ENCODE measurements at places on chromosomes 7 and 10.
A peak's percentile ranks its signal among the peaks of the same experiment; 100 is the strongest.

- DNase-seq = peak; percentile 58
These were observed at the start of gene PYROXD2 for GRCh38 chr10:98414932-98415730. TSS of gene PYROXD2 (minus strand) at chr10:98415182. CDS start at chr10:98415135, 47 bp downstream.

DNA sequence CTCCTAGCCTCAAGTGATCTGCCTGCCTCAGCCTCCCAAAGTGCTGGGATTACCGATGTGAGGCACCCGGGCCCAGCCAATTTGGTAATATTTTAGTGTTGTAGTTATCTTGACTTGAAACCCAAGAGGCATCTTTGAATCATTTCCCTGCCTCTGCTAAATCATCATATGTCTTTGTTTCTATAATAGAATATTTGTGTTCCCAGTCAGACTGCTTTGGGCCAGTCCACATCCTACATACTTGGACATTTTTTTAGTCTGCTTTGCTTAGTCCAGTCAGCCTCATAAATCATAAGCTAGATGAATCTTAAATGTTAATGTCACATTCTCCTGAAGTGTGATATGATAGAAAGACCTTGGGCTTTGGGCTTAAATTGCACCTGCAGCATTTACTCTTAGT lies 5.9 kb downstream of the STAM start:
- no peak for DNase-seq

DNA sequence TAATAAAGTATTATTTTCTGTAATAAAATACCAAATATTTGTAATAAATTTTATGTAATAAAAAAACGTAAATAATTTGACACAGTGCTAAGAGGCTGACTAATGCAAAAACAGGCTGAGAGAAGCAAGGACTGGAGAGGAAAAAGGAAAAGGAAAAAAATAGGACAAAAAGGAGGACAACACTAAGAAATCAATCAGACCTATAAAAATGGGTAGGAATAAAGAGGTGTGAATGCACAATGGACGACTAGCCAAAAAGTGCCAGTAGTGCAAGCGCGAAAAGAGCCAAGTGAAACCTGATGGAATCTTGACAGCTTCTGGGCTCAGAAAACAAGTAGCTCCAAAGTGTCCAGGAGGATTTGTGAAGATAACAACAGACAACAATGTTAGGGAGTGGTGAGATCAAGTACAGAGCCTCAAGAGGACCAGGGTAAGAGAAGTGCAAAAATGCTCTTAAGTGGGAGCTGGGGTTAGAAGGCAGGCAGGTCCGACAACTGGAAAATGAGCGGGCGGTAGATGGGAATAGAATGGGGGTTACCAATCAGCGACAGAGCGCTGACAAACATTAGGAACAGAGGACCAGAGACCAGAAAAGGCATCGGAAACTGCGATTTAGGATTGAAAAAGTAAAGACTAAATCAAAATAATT lies 1.2 kb downstream of the BRAF start:
- DNase-seq = no peak

DNA sequence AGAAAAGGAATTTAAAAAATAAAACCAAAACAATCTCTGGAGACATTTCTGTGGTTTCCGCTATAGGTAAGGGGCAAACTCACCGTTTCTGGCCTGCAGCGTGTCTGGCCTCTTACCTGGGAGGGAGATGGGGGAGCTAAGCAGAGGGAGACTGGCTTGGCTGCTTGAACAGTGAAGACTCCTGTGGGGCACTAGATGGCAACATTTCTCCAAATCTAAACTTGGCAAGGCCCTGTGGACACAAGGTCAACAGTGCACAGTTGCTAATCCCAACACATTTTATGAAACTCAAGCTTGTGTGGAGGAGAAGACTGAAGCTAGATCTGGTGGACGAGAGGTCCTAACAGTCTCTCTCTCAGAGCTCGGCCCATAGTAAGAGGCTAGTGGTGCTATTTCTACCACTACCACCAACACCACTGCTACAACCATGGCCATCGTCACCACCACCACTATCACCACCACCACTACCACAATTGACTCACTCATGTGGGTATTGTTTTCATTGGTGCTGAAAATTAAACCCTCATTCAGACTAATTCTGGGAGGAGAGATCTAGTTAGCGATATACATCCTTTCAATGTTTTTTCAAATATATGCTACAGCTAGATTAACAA lies 28.4 kb upstream of the CDHR3 start:
- no peak for DNase-seq

- DNase-seq = no peak
These were observed 11.6 kb upstream of the CAMK1D start for GRCh38 chr10:12337453-12338372.

DNA sequence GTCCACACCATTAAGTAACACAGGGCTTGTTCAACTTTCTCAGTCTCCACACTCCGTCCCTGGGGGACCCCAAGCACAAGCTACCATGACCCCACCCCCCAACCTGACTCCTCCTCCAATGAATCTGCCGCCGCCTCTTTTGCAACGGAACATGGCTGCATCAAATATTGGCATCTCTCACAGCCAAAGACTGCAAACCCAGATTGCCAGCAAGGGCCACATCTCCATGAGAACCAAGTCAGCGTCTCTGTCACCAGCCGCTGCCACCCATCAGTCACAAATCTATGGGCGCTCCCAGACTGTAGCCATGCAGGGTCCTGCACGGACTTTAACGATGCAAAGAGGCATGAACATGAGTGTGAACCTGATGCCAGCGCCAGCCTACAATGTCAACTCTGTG lies 81.1 kb upstream of the SAMD8 start:
- DNase-seq = no peak

DNA sequence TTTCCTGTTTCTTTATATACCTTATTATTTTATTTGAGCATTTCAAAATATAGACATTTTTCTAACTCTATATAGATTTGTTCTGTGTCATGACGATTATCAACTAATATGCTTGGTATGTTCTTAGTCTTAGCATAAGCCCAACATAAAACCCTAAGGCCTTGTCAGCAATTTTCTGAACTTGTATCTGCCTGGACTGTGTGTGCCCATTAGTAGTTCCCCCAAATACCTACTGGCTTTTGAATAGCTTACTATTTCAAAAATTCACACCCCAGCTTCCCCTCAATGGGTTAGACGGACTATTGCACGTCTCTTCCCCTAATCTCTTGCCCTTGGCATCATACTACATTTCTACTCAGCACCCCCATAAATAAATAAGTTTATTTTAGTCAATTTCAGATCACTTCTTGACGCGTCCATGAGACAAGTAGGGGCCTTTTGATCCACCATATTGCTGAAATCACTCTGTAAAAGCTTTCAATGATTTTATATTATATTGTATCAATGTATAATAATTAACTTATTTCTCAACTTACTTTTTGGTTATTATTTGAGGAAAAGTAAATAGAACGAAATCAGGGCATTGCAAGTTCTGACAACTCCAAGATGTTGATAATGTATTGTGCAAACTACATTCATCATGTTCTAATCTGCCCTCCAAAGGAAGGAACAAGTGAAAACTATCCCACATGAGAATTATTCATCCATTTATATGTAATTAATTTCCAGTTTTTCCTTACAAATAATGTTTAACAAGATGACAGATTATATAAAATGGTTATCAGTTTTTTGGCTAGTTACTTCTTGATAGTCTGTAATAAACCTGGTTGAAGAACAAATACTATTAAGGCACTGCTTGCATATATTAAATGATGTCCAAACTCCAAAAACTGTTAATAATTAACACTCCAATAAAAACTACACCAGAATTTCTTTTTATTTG lies 1.1 kb upstream of the AKR1C3 start:
- no peak for DNase-seq

- no peak for DNase-seq
These were observed 45.0 kb downstream of the SEMA3A start for GRCh38 chr7:84149573-84149972.

DNA sequence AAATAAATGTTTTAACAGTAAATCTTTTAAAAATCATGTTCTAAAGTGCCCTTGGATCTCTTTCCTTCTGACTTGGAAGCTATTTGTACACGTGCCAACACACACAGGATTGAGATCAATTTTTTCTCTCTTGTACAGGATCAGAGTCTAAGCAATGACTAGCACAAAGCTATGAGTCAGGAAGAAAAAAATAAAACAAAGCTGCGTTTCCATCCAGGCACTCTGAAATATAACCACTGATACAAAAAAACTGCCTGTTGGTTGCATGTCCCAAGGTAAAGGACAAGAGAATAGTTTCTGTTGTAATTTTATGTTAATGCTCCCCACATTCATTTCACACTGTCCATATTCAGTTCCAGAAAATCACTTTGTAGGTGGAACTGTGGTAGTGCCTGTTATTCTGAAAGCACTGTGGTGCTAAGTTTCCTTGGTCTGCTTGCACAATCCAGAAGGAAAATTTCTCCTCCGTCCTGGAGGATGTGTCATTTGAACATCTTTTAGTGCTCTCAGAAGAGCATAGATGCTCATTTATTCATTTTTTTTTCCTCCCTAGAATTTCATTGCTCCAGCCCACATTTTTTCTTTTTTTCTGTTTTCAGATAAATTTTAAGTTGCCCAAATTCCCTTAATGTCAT lies 113.4 kb downstream of the PLXDC2 start:
- DNase-seq = peak; percentile 57

DNA sequence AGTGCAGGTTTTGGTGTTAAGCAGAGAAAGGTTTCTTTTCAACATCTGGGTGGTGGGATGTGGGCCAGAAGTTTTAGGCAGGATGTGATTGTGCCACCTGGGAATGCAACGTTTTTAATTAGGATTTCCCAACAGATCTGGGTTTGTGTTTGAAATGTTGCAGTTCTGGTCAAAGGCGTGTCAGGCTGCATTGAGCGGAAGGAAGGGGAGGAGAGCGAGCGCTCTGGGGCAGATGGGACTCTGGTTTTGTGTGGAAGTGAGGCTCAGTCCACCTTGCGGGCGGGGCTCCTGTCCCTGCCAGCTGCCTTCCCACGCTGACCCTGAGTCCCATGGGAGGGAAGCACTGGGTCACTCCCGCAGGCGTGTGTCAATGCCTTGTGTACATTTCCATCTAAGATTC lies 767.7 kb downstream of the KCNMA1 start:
- no peak for DNase-seq

DNA sequence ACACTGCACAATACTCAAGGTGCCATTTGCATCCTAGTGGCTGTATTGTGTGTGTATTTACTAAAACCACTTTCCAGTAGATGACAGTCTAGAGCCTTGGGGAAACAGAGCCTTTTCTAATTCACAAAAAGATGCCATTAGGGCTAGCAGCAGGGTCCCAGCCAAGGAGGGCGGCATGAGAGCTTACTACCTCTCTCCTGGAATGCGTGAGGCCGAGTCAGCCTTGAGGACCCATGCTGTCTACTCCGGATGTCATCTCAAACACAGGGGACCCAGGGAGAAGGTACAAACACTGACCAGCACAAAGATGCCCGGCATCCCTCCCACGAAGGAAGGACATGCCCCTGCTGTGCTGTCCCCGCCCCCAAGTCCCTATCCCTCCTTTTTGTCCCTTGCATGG lies 65.5 kb downstream of the CYCS start:
- DNase-seq = no peak

DNA sequence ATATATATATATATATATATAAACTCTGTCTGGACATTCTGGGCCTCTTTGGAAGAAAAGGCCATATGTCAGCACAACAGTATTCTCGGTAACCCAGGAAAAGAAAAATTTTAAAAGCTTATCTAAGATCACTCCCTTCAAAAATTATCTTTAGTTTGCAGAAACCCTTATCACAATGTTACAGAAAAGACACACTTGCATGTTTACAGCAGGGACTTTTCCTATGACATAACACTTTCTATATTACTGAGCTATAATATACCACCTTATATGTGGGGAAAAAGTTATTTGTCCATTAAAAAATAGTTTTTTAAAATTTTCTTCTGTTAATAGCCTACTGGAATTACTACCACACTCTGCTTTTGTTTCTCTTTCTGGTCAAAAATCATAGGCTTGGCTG lies 25.4 kb downstream of the ANKRD61 start:
- no peak for DNase-seq

- DNase-seq = no peak
These were observed 499.9 kb downstream of the AUTS2 start for GRCh38 chr7:70098133-70098561.

- DNase-seq = no peak
These were observed 23.8 kb upstream of the WDR11 start for GRCh38 chr10:120827251-120827875.

- DNase-seq = no peak
These were observed 11.2 kb upstream of the CCSER2 start for GRCh38 chr10:84317174-84317573.

- DNase-seq = no peak
These were observed 520.2 kb downstream of the PTPRN2 start for GRCh38 chr7:158067219-158067930.

DNA sequence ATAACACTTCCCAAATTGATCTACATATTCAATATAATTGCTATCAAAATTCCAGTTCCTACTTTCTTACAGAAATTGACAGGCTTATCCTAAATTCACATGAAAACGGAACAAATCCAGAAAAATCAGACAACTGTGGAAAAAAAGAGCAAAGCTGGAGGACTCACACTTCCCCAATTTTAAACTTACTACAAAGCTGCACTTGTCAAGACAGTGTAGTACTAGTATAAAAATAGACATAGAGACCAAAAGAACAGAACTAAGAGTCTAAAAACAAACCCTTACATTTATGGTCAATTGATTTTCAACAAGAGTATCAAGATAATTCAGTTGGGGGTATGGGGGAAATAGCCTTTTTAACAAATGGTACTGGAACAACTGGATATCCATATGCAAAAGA lies 27.5 kb downstream of the LMBR1 start:
- no peak for DNase-seq

GRCh38 chr10:12063483-12063818 lies 5.3 kb upstream of the DHTKD1 start:
- DNase-seq = no peak

DNA sequence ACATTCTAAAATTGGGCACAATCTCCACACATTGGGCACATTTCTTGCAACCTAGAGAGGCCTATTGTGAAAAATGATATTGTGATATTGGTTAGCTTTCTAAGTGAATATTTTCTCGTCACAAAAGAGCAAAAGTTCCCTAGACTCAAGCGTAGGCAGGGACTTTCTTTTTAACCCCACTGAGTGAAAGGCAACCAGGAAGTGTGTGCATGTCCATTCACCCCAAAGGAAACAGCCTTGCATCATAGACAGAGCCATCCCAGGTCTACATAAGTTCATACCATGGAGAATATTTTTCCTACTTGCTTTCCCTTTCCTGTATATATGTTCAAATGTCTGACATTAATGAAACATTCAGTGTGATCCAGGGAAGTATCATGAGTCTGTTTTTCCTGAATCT lies 84.2 kb upstream of the AGBL3 start:
- DNase-seq = no peak

GRCh38 chr7:36707898-36708297 lies 16.4 kb downstream of the AOAH start:
- DNase-seq = no peak
